Left renal cortex interstitium (tissue), 4 donors: ENCODE measurements at places on chromosomes 1 and 21.

DNA sequence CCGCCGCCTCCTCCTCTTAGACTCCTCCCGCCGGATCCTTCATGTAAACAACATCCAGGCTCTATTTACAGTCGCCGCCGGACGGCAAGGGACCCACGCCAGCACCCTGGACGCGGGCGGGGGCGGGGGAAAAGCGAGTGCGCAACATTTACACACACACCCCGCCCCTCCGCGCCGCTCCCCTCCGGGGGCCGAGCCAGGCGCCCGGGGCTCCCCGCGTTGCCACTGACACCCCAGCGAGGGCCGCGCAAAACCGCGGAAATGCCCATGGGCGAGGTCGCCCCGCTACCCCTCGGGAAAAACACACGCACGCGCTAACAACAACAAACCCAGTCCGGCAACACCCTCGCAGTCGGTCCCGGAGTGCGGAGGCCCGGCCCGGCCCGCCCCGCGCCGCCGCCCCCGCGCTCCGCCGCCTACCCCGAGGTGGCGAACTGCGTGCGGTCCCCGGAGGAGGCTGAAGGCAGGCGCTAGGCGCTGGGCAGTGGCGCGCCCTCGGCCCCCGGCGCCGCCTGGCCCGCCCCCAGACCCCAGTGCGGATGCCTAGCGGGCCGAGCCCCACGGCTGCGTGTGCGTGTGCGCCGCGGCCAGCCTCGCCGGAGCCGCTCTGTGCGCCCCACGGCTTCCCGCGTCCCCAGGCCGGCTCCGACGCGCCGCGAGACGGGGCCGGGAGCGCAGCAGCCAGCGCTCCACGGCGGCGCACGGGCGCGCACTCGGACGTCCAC is 81.1 kb upstream of the AK4 start:
- peak; percentile 63 for DNase-seq

DNA sequence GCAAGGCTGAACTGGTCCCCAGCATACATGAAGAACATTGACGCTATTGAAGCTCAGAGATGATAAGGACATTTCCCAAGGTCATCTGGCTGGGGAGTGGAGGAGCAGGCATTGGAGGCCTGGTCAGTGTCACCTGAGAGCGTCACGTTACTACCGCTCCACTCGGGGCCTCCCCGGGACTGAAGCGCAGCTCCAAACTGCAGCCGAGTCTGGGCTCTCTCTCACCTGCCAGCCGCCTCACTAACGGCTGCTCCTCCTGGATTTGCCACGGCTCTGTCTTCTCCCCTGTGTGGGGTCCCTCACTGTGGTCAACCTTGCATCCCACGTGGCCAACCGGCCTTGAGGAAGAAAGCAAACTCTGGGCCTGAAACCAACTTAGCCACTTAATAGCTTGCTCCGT is 111.3 kb downstream of the ADSS2 start:
- DNase-seq, result no peak

- DNase-seq, result peak; percentile 29
Observed at GRCh38 chr1:228664399-228664914, 70.8 kb upstream of the RHOU start.

DNA sequence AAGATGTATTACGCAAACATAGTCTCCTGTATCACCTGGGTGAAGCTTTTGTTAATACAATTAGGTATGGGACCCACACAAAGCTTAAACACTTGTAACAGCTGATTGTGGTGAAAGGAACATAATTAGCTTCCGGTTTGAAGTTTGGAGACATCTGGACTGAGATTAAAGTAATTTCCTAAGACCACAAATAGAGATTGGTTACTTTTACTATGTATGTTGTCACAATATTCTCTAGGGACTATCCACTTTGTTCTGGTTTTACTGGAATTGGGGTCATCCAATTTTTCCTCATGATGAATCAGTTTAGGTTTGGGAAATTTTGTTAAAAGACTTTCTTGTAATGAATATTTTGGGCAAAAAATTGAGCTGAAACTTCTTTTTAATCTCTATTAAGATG is 71.8 kb upstream of the SAMSN1 start:
- no peak for DNase-seq

DNA sequence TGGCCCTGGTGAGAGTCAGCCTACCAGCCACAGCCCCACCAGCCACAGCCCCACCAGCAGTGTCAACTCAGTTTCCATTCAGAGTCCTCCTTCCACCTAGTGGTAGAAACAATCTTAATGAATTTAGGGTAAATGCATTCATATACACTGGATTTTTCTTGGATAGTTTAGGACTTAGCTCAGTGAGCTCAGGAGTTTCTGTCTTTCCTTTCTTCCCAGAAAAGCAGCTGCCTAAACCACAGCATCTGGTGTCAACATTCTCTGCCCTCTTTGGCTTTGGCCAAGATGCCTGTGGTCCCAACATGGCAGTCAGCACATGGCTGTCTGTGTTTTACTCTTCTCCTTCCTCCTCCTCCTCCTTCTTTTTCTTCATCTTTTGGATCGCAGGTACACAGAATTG is 94.0 kb downstream of the CLIC6 start:
- no peak for DNase-seq

GRCh38 chr1:41626616-41627375 is 142.3 kb upstream of the EDN2 start:
- DNase-seq, result no peak

DNA sequence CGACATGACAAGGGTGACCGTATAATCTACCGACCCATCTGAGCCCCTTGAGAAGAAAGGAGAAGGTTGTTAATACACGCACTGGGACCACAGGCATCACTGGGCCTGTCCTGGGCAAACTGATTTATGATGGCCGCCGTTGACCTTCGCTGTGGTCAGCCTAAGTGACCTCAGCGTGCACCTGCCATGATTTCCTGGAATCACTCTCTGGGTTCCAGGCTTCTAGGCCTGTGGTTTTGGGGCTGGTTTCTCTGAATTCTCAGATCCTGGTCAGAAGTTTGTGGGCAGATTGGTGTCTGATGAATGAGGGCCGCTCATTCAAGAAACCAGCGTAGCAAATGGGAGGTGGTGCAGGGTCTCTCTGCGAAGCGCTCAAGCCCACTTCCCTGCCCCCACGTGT is 64.0 kb downstream of the SIK1 start:
- DNase-seq, result no peak

GRCh38 chr1:240646571-240647240 is 34.8 kb upstream of the GREM2 start:
- DNase-seq, result no peak

DNA sequence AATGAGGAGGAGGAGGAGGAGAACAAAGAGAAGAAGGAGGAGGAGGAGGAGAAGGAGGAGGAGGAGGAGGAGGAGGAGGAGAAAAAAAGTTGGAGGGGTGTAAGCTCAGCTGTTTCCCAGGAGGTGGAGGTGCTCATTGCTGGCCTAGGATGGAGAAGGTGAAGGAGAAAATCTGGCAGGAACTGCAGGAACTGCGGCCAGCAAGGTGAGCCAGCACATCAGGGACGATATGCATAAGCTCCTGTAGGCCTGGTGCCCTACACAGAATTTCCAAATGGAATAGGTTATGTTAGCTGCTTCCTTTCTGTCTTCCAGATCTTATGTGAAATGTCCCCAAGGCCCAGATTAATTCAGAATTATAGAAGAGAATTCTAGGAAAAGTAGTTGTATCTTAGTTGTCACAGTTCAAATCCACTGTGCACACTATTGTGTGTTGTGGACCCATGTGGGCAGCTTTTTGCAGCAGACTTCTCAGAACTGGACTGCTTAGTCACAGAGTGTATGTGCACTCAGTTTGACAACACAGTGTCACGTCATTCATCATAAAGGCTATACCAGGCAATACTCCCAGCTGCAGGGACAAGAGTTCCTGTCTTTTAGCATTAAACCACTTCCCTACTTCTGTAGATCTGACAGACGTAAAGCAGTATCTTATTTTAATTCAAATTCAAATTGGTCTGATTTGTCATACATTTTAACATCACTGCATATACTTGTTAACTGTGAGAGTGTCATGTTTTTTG is 303.7 kb downstream of the HLX start:
- DNase-seq, result no peak

- no peak for DNase-seq
Observed at GRCh38 chr1:237868817-237869600, 21.7 kb downstream of the ZP4 start.

GRCh38 chr1:167863921-167864279 is 50.0 kb downstream of the ADCY10 start:
- no peak for DNase-seq

GRCh38 chr1:35062518-35063196 is 16.5 kb upstream of the ZMYM1 start:
- DNase-seq, result no peak

GRCh38 chr21:42567861-42568260 is 54.2 kb downstream of the SLC37A1 start:
- no peak for DNase-seq

DNA sequence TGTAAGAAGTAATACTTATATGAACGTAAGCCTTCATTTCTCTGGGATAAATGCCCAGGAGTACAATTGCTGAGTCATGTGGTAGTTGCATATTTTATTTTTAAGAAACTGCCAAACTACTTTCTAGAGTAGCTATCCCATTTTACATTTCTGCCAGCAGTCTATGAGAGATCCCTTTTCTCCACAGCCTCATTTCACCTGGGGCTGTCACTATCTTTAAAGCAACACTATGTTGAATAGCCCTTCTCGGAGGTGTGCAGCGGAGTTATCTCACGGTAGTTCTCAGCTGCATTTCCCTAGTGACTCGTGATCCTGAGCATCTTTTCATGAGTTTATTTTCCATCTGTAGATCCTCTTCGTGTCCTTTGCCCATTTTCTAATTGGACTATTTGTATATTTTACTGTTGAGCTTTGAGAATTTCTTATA is 93.4 kb downstream of the ADARB1 start:
- no peak for DNase-seq
